ENCODE measurements at places on chromosomes 1 and 21. TPM values are rescaled to one million over a fixed set of nuclear protein-coding genes. Genes with fewer than 3 reads are reported as not detected.

- no peak for DNase-seq
Observed at GRCh38 chr1:244628789-244629188, 24.1 kb upstream of the DESI2 start.

DNA sequence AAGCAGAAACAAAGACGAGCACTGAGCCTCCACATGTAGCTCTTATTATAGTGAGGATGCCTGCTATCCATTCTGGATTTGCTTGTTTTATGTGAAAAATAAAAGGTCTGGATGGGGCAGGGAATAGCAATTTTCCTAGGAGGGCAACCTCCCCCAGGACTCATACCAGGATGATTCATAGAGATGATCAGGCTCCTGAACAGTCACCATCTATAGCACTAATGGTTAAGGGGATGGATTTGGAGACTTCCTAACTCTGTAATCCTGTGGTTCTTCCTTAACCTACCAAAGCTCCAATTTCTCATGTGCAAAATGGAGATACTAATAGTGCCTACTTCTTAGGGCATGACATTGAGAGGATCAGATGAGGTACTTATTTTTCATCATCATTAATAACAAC lies 34.5 kb upstream of the CD58 start:
- DNase-seq, result peak; percentile 20

- DNase-seq, result peak; percentile 97
Observed at GRCh38 chr1:78070758-78071157, 25.0 kb downstream of the GIPC2 start.

- peak; percentile 40 for DNase-seq
Observed at GRCh38 chr1:110798691-110799256, 74.2 kb upstream of the CD53 start.

GRCh38 chr1:25460020-25460419 lies 29.3 kb downstream of the MACO1 start:
- no peak for DNase-seq

GRCh38 chr1:178277793-178278530 lies 184.1 kb downstream of the RASAL2 start:
- DNase-seq, result peak; percentile 92

DNA sequence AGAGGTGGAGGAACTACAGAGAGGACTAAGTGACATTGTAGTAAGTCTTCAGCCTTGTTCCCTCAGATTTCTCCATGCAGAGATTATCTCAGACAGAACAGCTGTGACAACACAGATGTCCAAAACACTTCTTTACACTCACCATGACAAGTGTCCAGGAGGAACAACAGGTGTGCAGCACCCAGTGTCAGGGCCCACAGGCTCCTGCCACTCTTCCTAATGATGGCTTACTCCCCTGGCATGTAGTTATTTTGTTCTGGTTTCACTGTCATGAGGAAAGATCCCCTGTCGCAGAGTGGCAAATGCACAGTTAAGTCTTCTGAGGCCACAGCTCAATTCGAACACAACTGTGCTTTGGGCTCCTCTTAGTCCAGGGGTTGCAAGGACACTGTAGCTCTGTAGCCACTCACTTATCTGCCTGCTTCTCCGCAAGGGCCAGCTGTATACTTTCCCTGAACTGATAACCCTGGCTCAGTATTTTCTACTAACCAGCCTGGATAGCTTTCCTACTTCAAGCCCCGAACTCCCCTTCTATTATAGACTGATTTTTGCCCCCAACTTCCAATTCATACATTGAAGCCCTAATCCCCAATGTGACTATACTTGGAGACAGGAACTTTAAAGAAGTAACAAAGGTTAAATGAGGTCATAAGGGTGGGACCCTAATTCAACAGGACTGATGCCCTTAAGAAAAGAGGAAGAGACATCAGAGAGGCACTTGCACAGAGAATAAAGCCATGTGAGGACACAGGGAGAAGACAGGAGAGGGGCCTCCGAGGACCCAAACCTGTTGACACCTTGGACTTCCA lies 11.1 kb downstream of the PDZK1 start:
- no peak for DNase-seq

OR2T2 gene
- total RNA-seq, result not detected

RAB13 gene
- total RNA-seq, result 24.2 TPM

ZNF648 gene
- total RNA-seq, result not detected

OR2L8 gene
- total RNA-seq, result not detected

LENEP gene
- not detected for total RNA-seq

RGS13 gene
- not detected for total RNA-seq

RCSD1 gene
- under 0.01 TPM for total RNA-seq

CELA2A gene
- not detected for total RNA-seq

All from bronchial epithelial cell (primary cell).